ENCODE measurements at places on chromosomes 7 and 10. TPM values are rescaled to one million over a fixed set of nuclear protein-coding genes. Genes with fewer than 3 reads are reported as not detected.

- DNase-seq = no peak
- H3K27me3 ChIP-seq = no peaks in the 10 kb centered on the region
- H3K36me3 ChIP-seq = no peaks in the 10 kb centered on the region
Measured at GRCh38 chr7:3128857-3129490, 85.3 kb upstream of the CARD11 start.

Gene PLPP4
- polyA plus RNA-seq = 2.0 TPM

Gene HTR7
- polyA plus RNA-seq = not detected

Gene GLI3
- polyA plus RNA-seq = 29.8 TPM

GRCh38 chr10:34854147-34854601 is 39.1 kb upstream of the PARD3 start:
- DNase-seq = peak; percentile 71
- H3K36me3 ChIP-seq = no peaks in the 10 kb centered on the region
- H3K4me3 ChIP-seq = no peak overlapping the region
- H3K27me3 ChIP-seq = no peaks in the 10 kb centered on the region
- H3K27ac ChIP-seq = no peak overlapping the region
- H3K4me1 ChIP-seq = no peaks in the 10 kb centered on the region

- H3K27ac ChIP-seq = no peak overlapping the region
- no peaks in the 10 kb centered on the region for H3K4me1 ChIP-seq
- H3K36me3 ChIP-seq = no peaks in the 10 kb centered on the region
- no peak for DNase-seq
- H3K4me3 ChIP-seq = no peak overlapping the region
Measured at GRCh38 chr10:84895541-84895940, 567.2 kb downstream of the CCSER2 start.

- peak; percentile 49 for DNase-seq
- no peaks in the 10 kb centered on the region for H3K27me3 ChIP-seq
- H3K27ac ChIP-seq = peak overlapping the region; percentile 88
- H3K36me3 ChIP-seq = no peaks in the 10 kb centered on the region
- H3K4me1 ChIP-seq = peaks cover 18% of the 10 kb centered on the region
Measured at GRCh38 chr10:7788639-7789286, 786 bp downstream of the ATP5F1C start.

GRCh38 chr10:124554085-124554858 is 92.6 kb downstream of the LHPP start:
- H3K36me3 ChIP-seq = no peaks in the 10 kb centered on the region
- no peaks in the 10 kb centered on the region for H3K27me3 ChIP-seq
- no peaks in the 10 kb centered on the region for H3K4me1 ChIP-seq
- H3K4me3 ChIP-seq = no peak overlapping the region
- no peak overlapping the region for H3K27ac ChIP-seq
